ENCODE measurements at places on chromosomes 6 and 20.

DNA sequence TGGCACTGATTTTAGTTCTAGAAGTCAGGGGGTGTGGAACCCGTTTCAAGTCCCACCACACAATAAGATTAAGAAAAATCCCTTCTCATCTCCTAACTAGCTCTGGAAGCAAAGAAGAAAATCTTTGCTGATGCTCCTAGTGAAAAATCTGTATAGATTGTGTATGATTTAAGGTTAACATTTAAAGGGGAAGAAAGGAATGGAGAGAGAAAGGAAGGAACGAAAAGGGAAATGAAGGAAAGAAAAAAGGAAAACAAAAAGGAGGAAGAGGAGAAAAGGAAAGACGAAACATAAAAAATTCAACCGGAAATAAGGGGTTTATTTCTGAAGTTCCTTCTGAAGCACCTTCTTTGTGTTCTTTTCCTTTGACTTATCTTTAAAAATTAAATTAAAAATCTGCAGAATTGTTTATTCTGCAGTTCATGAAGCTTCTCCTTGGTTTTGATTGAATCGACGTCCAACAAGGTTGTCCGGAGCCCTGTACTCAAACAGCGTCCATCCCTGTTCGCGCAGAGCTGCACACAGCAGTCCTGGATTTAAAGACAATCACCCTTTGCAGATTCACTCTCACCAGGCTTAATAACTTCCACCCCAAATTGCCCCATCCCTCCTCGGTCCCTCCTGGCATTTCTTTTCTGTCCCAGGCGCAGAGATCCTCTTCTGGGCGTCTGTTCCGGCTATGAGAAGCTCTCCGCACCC lies 1.6 kb upstream of the TFAP2B start:
- DNase-seq, result no peak

GRCh38 chr20:63501818-63502670 lies 3.2 kb upstream of the EEF1A2 start:
- DNase-seq, result peak; percentile 98

DNA sequence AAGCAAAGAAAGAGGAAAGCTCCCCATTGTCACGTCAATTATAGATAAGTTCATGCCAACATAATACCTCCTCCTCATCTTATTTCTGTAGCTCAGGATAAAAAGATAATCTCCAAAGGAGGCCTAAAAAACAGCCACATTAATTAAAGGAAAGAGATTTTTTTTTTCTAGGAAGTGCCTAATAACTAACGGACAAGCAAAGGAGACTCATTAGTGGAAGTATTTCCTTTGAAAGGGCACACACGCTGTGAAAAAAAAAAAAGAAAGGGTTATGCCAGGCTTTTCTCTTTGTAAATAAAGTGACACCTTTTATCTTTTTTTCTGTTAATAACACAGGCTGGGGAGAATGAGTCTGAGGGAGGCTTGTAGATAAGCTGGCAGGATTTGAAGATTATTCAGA lies 55.7 kb downstream of the PCSK2 start:
- no peak for DNase-seq

DNA sequence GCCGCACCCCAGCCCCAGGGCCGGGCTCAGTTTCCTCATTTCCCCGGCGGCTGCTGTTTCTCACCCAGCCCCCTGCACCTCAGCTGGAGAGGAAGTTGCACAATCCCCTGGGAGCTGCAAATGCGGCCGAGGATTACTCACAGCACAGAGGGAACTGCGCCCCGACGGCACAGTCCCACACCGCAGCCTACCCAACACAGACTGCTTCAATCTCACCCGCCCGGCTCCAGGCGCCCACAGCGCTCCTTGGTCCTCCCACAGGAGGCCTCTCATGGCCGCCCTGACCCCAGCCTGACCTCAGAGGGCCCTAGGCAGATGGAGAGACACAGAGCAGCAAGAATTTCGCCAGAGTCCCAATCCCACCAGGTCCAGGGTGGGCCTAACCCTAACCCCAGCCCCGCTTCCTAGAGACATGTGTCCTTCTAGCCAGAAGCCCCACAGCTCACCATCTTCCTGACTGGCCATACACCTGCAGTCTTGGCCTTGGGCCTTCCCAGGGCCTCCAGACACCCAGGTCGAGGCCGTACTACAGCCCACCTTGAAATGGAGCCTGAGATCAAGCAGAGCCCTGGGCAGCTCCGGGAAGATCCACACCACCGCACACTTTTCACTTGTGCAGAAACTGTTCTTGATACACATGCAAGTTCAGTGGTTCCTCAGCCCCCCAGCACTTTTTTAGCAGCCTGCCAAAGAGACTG lies 11.7 kb downstream of the TFEB start:
- DNase-seq, result no peak

- DNase-seq, result no peak
Measured at GRCh38 chr6:41607736-41608135, 30.5 kb upstream of the MDFI start.

GRCh38 chr6:151627689-151628444 lies 134.1 kb downstream of the CCDC170 start:
- DNase-seq, result no peak

GRCh38 chr6:135183002-135183531 lies 2.0 kb downstream of the MYB start:
- DNase-seq, result no peak

DNA sequence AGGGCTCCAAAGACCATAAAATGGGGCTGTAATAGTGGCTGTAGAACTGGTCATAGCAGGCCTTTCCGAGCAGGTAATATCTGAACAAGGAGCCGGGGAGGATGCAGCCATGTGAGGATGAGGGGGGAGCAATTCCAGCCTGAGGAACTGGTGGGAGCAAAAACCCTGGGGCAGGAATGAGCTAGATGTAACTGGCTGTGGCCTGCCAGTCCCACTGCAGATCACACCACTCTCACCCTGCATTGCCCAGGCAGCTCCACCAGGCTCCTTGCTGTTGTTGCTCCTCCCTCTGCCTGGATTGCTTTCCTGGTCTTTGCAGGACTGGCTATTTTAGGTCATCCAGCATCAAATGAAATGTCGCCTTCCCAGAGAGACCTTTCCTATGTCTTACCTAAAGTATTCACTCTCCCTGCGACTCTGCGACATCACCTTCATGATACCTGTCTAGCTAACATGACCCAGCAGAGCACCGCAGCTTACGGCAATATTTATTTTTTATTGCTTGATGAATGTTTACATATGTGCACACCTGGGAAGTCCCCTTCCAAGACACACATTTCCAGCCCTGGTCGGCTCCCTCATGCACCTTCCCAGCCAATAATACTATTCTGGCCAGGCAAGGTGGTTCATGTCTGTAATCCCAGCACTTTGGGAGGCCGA lies 2.4 kb upstream of the ZFP64 start:
- DNase-seq, result no peak

DNA sequence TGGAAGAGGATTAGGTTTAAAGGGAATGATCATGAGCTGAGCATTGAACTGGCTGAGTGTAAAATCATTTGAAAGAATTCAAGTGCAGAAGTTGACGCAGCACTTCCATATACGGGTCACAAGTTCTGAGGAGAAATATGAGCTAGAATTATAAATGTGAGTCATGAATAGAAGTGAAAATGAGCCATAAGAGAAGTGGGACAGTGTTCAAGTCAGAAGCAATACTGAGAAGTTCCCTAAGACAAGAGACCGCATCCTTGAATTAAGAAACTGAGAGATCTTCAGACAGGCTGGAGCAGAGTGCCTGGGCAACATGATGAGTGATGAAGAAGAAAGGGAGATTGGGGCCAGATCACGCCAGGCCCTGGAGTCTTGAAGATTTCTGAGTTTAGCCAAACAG lies 209.7 kb downstream of the TBX18 start:
- no peak for DNase-seq

GRCh38 chr6:129340983-129341382 lies 369.0 kb downstream of the ARHGAP18 start:
- no peak for DNase-seq

- no peak for DNase-seq
Measured at GRCh38 chr6:61977947-61978346, 308.1 kb downstream of the KHDRBS2 start.

DNA sequence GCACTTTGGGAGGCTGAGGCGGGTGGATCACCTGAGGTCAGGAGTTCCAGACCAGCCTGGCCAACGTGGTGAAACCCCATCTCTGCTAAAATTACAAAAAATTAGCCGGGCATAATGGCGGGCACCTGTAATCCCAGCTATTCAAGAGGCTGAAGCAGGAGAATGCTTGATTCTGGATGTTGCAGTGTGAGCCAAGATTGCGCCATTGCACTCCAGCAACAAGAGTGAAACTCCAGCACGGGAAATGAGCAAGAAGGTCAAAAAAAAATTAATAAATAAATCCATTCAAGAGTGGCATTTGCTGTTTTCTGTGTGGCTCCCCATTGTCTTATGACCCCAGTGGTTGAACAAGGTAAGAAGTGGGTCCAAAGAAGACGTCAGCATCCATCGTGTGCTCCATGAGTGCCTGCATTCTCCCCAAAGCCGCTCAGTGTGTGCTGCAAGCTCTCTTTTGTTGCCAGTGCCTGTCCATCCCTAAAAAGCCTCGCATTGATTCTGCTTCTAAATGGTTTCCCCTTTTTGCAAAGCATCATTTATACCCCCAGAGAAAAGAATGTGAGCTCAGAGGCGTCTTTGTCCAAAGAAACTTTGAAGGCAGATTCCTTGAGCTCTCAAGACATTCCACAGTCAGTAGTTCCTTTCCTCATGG lies 38.8 kb upstream of the MAP3K4 start:
- no peak for DNase-seq

DNA sequence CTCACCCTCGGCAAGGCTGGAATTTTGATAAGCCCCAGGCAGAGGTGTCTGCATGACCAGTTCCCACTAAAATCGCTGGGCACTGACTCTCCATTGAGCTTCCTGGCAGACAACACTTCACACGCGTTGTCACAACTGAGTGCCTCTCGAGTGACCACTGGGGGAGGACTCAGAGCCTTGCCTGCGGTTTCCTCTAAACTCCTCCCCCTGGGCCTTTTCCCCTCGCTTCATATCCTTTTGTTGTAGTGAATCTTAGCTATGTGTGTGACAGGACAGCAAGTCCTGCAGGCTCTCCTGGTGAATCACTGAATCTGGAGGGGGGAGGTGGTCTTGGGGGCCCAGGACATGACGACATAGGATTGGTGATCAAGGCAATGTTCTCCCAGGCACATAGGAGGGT lies 670.8 kb downstream of the PRKN start:
- DNase-seq, result no peak

- DNase-seq, result no peak
Measured at GRCh38 chr20:16785226-16785625, 37.1 kb downstream of the OTOR start.

GRCh38 chr6:68372991-68373390 lies 262.1 kb upstream of the ADGRB3 start:
- no peak for DNase-seq

DNA sequence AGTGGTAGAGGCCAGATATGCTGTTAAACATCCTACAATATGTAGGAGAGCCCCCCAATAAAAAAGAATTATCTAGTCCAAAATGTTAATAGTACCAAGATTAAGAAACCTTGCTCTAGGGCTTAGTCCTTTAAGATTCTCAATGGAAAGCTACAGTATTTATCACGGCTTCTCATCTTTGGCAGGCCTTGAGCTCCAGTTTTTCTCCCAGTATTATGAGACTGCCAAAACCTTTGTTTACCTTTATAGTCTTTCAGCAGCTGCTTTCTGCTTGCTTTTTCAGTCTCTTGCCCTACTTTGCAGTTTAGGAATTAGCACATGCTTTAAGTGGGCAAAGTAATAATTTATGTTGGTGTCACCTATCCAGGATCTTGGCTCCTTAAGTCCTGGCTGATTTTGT lies 59.7 kb downstream of the NHLRC1 start:
- DNase-seq, result no peak

DNA sequence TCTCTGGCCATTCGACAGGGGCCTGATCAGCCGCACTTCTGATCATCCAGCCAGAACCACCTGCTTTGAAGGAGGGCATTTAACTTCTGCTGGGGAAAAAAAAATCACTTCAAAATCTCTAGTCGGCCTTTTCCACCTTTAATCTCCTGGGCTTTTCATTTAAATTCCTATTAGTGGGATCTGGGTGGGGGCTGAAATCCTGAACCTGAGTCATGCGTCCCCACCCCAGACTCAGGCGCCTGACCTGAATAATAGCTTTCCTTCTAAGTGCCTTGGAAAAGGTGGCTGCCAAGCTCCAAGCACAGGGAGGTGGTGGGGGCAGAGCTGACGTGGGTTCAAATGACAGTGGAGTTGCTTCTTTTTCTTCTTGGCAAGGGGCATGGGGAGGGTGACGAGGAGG lies 246.0 kb upstream of the EXOC2 start:
- no peak for DNase-seq

GRCh38 chr6:132933090-132933489 lies 118.7 kb downstream of the RPS12 start:
- DNase-seq, result no peak

- no peak for DNase-seq
Measured at GRCh38 chr6:15389084-15389764, 143.4 kb downstream of the JARID2 start.

GRCh38 chr20:48139262-48140041 lies 354.2 kb upstream of the SULF2 start:
- no peak for DNase-seq

GRCh38 chr6:5728351-5729079 lies 278.2 kb downstream of the NRN1 start:
- no peak for DNase-seq

GRCh38 chr6:18154507-18155149 lies at the start of gene TPMT:
TPMT (minus strand) TSS chr6:18155077; CDS start chr6:18149127, 5,950 bp downstream.
- no peak for DNase-seq

- no peak for DNase-seq
Measured at GRCh38 chr20:63090682-63091571, 84.2 kb upstream of the BHLHE23 start.

- DNase-seq, result no peak
Measured at GRCh38 chr6:36912030-36912454, 26.3 kb downstream of the C6orf89 start.

DNA sequence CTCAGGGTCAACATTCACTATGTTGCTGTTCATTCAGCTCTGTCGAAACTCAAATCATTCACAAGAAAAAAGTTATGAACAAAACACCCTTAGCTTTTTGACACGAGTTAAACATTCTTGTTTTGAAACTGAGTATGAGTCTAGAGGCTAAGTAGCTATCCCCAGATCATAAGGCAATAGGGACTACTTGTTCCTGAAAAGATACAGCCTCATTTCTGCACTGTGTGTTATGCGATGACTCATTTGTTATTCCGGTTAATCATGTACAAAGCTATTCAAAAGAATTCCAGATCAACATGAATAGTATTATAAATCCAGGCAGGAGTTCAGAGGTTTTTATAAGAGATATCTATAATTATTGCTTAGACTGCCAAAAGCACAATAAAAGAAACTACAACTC lies 908.0 kb downstream of the QKI start:
- DNase-seq, result no peak

DNA sequence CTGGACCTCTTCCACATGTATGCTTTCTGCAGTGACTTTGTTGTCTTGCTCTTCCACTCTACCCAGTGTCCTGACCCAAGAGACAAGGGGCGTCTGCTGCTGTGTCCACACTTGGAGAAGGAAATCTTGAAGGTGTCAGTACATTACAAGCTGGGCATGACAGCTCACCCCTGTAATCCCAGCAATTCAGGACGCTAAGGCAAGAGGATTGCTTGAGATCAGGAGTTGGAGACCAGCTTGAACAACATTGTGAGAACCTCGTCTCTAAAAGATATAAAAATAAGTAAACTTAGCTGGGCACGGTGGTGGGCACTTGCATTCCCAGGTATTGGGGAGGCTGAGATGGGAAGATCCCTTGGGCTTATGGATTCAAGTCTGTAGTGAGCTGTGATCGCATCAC lies 5.8 kb upstream of the HLA-B start:
- DNase-seq, result no peak
